RWPE2 (cell line): ENCODE measurements at places on chromosomes 7 and 10.

GRCh38 chr10:60006062-60006461 lies 99.7 kb upstream of the CCDC6 start:
- DNase-seq: no peak

DNA sequence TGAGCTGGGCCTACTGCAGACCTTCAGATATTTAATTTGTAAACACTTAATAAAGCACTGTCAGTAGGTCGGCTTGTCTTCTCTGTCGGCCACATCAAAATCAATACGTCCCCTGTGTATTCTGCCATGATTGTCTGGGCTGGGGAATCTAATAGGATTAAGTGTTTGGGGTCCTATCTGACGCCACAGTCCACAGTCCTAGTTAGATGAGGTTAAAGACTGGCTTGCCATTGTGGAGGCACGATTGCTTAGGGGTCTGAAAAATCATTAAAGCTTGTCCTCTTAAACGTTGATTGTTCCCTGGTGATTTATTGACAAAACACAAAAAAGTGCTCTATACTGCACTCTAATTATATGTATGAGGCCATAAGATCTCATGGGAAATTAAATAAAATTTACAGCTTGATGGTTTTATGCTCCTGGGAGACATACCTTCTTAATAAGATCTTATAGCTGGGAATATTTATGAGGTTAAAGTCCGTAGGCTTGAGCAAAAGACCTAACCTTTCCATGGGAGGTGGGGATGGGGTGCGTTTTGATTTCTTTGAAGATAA lies 650.3 kb upstream of the GALNT17 start:
- DNase-seq: no peak

GRCh38 chr10:93379731-93380575 lies 102.2 kb downstream of the MYOF start:
- no peak for DNase-seq

DNA sequence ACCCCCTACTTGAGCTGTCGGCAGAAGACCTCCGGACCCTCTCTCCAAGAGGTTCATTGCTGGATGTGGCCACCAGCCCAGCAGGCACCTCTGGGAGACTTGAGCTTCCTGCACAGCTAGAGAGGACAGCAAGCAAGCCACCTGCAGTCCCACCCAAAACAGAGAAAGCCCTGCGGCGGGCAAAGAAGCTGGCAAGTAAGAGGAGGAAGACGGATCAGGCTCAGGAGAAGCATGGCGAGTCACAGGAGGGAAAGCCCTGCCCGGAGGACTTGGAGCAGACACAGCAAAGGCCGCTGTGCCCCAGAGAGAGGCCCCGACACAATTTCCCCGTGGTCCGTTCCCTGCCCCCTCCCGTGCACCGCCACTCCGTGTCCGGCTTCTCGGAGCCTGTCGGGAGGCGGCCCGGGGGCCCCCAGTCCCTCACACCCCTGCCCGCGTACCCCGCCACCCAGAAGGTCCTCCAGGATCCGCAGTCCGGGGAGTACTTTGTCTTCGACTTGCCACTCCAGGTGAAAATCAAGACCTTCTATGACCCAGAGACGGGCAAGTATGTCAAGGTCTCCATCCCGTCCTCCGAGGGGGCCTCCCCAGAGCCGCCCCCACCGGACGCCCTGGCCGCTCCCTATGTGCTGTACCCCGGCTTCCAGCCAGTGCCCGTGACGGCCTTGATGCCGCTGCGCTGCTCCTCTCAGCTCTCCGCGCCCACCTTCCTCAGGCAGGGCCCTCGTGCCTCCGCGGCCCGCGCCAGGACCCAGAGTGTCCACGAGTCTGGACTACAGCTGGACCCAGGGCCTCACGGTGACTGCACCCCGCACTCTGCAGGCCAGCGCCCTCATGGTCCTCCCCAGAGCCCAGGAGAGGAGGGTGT lies 27.2 kb downstream of the C10orf71 start:
- no peak for DNase-seq

- no peak for DNase-seq
Measured at GRCh38 chr7:77697535-77697831, 1.2 kb downstream of the RSBN1L start.

DNA sequence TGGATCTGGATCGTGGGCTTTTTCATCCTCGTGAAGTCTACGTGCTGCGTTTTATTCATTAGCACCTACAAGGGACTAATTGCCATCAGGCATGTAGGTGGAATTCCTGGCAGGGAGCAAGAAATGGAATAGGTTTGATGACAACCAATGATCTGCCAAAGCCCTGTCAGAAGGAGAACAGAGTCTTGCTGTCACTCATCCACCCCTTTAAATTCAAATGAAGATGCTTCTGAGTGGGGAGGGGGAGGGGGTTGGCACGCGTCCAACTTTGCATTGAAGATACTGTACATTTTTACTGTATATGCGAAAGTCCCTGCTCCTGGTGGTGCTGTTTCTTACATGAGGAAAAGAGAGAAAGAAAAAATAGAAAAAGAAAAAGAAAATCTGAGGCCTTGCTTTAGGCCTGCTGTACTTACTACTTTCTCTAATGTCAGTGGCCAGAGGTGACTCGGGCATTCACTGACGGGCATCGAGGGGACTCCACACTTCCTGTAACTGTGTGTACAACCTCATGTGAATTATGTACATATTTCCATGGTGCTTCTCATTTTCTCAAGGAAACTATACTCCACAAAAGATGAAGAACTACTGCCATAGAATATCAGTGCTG lies 569.1 kb downstream of the INHBA start:
- no peak for DNase-seq

DNA sequence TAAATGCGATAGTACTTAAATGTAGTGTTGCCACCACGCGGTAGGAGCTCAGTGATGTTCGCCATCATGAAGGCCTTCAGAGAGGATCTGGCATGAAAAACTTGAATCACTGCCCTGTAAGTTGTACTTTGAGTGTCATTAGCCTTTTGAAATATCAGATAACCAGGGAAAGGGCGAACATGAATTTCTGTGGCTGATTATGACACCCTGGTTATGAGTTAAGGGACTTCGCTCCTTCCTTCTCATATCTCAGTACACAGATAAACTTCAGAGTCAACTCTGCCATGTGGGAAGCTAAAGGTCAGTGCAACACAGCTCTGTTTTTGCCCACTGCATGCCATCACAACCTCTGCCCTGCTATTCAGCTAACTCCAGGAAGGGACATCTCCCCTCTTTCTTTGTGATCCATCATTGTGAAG lies 8.9 kb upstream of the ACSL5 start:
- DNase-seq: no peak

- no peak for DNase-seq
Measured at GRCh38 chr7:117158941-117159697, 163.7 kb downstream of the WNT2 start.

DNA sequence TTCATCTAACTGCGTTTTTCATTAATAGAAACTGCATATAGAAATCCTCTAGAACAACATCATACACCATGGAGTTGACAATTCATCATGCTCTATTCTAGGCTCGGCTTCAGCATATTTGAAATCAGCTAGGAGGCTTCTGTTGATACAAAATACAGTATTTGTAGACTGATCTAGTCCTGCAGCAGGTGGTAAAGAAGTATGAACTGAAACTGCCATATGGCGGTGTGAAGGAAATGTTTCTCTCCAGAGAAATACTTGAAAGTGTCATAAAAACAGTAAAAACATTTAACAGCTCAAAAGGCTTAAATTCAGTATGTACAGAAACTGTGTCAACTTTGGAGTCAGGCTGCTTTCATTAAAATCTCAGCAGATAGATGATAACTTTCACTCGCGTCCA lies 32.0 kb upstream of the MYO3A start:
- no peak for DNase-seq

GRCh38 chr7:4144811-4145510 lies 537.1 kb upstream of the FOXK1 start:
- DNase-seq: no peak

- no peak for DNase-seq
Measured at GRCh38 chr10:33709008-33709753, 374.7 kb upstream of the NRP1 start.

DNA sequence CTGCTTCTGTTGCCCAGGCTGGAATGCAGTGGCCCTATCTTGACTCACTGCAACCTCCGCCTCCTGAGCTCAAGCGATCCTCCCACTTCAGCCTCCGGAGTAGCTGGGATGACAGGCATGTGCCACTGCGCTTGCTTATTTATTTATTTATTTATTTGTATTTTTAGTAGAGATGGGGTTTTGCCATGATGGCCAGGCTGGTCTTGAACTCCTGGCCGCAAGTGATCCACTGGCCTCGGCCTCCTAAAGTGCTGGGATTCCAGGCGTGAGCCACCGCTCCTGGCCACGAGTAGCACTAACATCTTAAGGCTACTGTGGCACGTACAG lies 70.9 kb downstream of the CARD11 start:
- DNase-seq: no peak

DNA sequence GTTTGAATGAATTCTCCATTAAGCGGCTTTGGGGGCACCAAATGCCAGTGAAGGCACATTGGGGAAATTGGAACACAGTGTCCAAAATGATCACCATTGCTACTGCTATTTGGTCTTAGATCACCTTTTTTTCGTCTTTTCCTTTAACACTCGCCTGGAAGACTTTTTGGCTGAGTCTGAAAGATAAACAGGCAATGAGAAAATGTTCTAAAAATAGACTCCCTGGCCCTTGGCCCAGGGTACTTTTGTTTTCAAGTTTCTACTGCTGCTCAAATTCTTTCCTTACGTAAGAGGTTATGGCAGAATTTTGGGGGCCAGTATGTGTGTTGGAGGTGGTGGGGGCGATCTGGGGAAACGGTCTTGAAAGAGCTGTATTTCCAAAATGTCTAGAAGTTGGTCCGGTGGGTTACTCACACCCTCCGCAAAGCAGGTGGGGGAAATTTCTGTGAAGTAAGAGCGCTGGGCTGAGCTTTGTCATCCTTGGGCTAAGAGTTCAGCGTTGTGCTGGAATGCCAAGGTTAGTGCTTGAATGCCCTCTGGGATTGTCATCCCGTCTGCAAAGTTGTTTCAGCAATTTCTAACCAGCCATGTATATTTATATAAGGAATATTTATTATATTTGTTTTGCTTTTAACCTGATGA lies 1.3 kb upstream of the ITPRIP start:
- no peak for DNase-seq

GRCh38 chr7:157949711-157950110 lies 612.9 kb downstream of the DNAJB6 start:
- DNase-seq: no peak

DNA sequence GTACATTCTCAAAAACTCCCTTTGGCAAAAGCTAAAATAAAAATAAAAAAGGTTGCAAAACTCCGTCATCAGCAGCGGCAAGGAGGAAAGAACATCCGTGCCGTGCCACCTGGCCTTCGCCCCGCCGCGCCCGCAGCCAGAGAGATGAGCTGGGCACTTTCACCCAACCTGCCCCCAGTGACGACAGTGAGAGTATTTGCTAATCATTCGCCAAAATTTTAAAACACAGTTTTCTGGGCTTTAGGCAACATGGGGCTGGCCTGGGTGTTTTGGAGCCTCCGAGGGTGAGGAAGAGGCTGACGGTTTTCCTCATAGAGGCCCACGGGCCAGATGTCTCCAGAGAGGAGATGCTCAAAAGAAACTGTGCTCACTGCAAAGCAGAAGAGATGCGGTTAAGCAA lies 128.2 kb downstream of the PRKAG2 start:
- DNase-seq: no peak

GRCh38 chr7:130273081-130273932 lies 6.6 kb downstream of the CPA2 start:
- DNase-seq: no peak

- DNase-seq: no peak
Measured at GRCh38 chr7:123782071-123782798, 33.4 kb upstream of the WASL start.

- DNase-seq: no peak
Measured at GRCh38 chr7:70178211-70178610, 579.9 kb downstream of the AUTS2 start.

DNA sequence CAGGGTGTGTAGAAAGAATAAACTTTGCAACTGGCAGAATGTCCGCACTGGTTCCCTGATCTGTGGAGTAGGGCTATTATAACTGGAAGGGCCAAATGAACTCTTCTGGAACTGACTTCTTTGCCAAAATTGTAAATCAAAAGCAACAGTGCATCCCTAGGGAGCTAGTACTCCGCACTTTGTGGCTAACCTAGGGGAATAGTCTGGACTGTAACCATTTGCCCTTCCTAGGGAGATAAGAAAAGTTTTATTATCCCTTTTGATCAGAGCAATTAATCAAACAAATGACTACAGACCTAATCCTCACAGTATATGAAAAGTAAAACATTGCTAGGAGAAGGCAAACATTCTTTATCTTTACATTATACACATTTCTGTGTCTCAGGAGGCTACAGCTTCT lies 45.5 kb upstream of the STEAP1B start:
- no peak for DNase-seq

- no peak for DNase-seq
Measured at GRCh38 chr10:33553748-33554571, 219.5 kb upstream of the NRP1 start.

DNA sequence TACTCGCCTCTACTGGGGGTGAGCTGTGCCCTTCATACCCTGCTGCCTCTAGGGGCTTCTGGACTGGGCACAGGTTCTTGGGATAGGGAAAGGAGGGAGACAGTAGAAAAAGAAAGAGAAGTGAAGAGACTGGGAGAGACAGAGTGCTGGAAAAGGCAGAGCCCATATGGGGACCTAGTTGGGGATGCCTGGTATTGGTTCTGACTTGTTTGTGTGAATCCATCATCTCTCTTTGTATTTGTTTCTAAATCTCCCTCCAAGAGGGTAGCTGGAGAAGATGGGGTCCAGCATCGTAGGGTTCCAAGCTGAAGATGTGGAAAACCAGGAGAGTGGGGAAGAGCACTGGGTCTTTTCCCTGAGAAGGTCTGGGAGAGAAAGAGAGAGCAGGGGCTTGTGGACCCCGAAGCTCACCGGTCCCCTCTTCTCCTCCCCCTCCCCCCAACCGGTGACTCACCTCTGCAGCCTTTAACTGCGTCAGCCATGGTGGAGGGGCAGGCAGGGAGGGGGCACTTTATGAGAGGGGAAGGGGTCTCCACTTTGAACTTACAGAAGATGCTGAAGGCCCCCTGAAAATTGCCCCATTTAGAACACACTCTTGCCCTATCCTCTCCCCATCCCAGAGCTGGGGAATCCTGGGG lies 3.2 kb upstream of the VGF start:
- no peak for DNase-seq

- no peak for DNase-seq
Measured at GRCh38 chr7:150448789-150449147, 1.7 kb upstream of the GIMAP8 start.

- no peak for DNase-seq
Measured at GRCh38 chr7:54116956-54117355, 425.2 kb upstream of the VSTM2A start.

- DNase-seq: no peak
Measured at GRCh38 chr10:3213208-3213607, 40.6 kb upstream of the PITRM1 start.

DNA sequence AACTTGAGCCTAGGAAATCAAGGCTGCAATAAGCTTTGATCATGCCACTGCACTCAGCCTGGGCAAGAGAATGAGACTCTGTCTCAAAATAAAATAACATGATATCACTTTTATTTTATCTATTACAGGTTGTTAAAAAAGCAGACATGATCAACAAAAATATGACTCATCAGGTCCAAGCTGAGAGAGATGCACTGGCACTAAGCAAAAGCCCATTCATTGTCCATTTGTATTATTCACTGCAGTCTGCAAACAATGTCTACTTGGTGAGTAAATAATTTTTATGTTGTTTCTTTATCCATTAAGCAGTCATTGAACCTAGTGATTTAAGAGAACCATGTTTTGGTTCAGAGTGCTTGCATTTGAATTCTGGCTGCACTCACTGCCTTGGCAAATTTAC lies 3.3 kb downstream of the MASTL start:
- no peak for DNase-seq

GRCh38 chr7:116443646-116444045 lies 55.9 kb upstream of the CAV2 start:
- no peak for DNase-seq
